Activated CD4-positive, alpha-beta memory T cell treated with anti-CD3 and anti-CD28 coated beads, Interleukin-2, amount 10 ng/mL, durations not matched to agents 7 days and 5 days (primary cell): ENCODE measurements at places on chromosomes 12 and 14.

GRCh38 chr12:111869671-111870070 lies 27.6 kb downstream of the MAPKAPK5 start:
- no peak for DNase-seq

DNA sequence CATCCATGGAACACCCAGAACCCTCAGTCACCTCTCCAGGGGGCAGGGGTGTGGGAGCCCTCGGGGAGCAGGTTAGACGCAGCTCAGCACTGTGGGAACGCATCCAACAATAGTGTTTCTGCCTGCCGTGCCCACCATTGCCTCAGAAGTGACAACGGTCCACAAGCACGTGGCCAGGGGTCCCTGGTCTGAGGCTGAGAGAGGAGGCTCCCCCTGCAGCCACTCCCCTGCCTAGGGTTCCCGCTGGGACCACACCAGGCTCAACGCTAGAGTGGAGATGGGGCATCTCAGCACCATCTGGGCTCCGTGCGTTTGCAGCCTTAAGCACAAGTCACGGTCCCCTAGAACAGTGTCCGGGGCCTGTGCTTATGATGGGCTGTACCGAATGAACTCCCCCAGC lies 62.7 kb downstream of the TESC start:
- no peak for DNase-seq

GRCh38 chr12:73632661-73633060 lies 905.0 kb upstream of the ATXN7L3B start:
- no peak for DNase-seq

- DNase-seq: no peak
These were observed 45.4 kb downstream of the NIN start for GRCh38 chr14:50785457-50786063.

DNA sequence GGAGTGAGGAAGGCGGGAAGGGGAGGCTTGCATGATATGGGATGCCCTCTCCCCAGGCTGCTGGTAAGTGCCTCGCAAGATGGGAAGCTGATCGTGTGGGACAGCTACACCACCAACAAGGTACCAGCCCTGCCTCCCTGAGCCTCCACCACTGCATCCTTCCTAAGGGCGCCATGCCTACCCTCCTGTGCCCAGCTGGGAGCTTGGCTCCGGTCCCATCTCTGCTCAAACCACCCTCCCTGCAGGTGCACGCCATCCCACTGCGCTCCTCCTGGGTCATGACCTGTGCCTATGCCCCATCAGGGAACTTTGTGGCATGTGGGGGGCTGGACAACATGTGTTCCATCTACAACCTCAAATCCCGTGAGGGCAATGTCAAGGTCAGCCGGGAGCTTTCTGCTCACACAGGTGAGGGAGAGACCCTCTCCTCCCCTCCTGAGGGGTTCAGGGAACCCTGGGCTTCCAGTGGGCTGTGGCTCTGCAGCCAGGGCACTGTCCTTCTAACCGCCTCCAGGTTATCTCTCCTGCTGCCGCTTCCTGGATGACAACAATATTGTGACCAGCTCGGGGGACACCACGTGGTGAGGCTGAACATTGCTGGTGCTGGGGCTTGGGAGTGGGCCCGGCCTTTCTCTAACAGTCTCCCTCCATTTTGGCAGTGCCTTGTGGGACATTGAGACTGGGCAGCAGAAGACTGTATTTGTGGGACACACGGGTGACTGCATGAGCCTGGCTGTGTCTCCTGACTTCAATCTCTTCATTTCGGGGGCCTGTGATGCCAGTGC lies 2.6 kb downstream of the GNB3 start:
- no peak for DNase-seq

GRCh38 chr14:54672688-54673087 lies 105.8 kb downstream of the SAMD4A start:
- DNase-seq: no peak

DNA sequence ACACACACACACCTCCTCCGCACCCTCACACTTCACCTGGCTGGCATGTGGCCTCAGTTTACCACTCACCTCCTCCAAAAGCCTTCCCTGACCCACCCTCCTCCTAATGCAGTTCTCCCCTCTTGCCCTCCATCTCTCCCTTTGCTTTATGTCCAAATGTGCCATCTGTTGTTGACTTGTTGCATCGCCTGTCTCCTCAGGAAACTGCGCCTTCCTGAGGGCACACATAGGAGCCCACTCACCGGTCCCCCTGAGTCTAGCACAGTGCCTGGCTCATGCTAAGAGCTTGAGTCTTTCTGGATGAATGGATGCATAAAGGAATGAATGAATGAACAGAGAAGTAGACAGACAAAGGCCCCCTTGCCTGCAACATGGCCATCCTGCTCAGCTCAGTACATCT lies 34.0 kb downstream of the MVK start:
- no peak for DNase-seq

DNA sequence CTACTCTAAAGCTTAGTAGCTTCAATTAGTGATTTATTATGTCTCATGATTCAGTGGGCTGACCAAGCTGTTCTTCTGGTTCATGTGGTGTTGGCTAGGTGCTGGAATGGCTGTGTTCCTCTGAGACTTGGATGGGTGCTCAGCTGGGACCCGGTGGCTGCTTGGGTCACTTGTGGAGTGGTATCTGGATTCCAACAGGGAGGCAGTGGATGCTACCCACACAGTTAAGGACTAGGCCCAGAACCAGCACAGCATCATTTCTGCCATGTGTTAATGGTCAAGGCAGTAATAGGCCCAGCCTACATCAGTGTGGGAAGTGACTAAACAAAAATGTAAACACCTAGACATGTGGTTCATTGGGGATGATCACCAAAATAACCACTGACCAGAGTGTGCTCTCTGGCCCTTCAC lies 72.2 kb downstream of the FGD4 start:
- DNase-seq: no peak

- DNase-seq: no peak
These were observed 30.7 kb upstream of the STXBP6 start for GRCh38 chr14:25080682-25081081.

DNA sequence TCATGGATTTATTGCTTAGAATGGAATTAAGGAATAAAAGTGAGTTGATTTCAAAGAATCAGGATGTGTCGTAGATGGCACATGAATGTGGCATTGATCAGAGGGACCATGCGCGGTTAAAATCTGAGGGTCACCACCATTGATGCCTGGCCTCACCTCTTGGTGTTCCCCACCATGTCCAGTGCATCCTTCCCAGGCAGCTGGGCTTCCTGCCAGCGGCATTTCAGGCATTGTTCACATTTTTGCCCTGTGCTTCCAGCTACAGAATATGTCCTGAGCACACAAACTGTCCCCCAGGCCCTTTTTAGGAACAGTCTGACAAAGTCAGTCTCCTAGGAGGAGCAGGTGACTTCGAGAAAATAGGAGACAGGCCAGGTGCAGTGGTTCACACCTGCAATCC lies 42.0 kb upstream of the TSPAN9 start:
- DNase-seq: no peak

GRCh38 chr14:92792885-92793284 lies 1.2 kb upstream of the GOLGA5 start:
- no peak for DNase-seq

- DNase-seq: no peak
These were observed 465.4 kb downstream of the NPAS3 start for GRCh38 chr14:33404054-33404453.

DNA sequence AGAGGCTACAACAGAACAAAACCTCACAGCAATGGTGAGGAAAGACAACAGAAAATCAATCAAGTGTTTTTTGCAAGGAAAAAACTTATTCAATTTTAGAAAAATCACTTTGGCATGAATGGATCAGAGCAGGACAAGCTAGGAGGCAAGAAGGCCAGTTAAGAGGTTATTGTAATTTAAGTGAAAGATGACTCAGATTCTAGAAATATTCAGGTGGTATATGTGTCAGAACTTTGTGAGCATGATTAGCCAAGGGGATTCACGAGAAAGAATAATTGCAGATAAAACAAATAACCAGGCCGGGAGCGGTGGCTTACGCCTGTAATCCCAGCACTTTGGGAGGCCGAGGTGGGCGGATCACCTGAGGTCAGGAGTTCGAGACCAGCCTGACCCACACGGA lies 12.7 kb downstream of the GCH1 start:
- DNase-seq: no peak

GRCh38 chr14:89309670-89310177 lies 107.3 kb downstream of the FOXN3 start:
- DNase-seq: no peak

GRCh38 chr12:116150001-116150400 lies 127.5 kb downstream of the MED13L start:
- DNase-seq: no peak

- DNase-seq: no peak
These were observed 73.2 kb downstream of the FERMT2 start for GRCh38 chr14:52877628-52878027.

DNA sequence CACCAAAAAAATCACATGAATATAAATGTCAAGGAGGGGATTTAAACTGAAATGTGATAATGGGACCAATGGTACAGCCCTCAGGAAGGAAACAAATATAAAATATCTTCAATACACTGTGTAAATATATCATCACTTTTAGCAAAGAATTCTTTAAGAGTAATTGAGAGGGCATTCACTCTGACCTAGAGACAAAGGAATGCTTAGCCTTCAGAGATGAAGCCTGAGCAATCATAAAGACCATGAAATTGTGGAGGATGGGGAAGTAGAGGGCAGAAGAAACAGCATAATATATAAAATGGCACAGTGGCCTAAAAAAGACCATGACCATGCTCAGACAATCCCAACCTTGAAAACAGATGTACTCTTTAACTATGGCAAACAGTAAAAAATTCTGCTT lies 20.4 kb downstream of the YAF2 start:
- no peak for DNase-seq

DNA sequence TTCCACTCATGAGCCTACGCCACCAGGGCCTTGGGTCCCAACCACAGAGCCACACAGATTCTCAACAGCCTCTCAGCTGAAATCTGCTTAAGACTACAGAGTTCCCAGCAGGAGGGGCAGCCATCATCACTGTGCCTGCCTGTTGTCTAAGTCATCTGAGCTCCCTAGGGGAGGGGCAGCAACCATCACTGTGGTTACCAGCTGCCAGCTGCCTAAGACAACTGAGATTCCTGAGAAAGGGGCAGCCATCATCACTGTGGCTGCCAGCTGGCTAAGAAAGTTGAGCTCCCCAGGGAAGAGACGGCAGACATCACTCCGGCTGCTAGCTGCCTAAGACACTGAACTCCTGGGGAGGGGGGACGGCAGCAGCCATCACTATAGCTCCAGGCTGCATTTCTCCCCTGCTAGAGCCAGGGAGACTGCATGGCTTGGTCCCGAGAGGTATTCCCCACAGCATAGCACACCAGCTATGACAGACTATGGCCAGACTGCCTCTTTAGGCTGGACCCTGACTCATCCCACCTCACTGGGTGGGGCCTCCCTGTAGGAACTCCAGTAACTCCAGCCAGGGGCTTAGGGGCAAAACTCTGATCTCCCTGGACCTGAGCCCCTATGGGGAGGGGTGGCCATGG lies 37.2 kb upstream of the C14orf132 start:
- no peak for DNase-seq

DNA sequence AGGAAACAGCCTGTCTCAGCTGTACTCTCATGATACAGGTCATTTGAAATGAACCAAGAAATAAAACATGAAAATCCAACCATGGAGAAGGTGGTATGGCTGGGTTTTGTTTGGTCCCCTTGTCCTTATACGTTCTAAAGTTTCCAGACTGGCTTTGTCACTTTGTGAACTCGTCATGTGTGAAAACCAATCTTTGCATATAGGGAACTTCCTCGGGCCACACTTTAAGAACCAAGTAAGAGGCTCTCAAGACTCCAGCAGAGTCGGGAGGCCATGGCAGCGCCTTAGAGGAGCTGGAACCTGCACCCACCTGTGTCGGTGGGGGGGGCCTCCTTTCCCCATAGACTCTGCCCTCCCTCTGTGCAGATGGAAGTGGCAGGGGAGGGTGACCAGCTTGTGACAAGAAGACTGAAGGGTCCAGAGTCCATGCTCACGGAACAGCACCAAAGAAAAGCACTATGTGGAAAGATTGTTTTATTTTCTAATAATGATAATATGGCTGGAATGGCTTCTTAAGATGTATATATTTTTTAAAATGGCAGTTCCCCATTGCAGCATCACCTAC lies 125.3 kb downstream of the ESRRB start:
- no peak for DNase-seq

DNA sequence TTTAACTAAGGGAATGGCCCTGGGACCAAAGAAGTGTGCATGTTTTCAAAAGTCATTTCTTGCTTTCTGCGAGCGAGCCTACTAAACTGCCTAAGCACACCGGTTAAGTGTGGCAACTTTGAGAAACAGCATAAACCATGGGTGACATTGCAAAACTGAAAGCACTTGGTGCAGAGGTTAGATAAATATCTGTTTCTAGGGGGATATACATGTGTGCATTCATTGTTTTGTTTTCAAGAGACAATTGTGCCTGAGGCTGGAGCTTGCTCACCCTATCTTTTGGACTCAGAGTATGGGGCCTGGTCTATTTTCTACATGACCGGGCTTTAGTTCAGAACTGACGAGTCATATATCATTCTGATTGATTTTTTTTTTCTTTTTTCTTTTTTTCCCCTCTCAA lies 923.4 kb downstream of the NRXN3 start:
- no peak for DNase-seq

DNA sequence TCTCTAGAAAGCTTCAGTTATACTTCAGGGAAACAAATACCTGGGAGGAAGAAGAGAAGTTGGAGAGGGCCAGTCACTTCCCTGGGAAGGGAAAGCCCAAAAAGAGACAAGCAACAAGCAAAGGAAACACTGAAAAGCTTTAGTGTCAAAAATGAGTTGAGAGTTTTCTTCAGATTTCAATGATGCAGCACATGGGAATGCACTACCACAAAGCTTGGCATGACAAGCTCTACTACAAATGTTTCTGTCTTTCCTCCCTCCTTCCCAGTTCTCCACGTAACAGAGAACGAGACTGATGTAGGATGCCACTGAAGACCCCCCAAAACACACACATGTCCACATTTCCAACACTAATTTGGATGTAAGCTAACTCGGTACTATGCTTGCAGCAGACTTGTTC lies 26.8 kb upstream of the ADAMTS20 start:
- no peak for DNase-seq

GRCh38 chr14:70792939-70793338 lies 16.4 kb downstream of the MAP3K9 start:
- DNase-seq: no peak

- DNase-seq: no peak
These were observed 337.0 kb upstream of the CLEC14A start for GRCh38 chr14:38592764-38593442.

DNA sequence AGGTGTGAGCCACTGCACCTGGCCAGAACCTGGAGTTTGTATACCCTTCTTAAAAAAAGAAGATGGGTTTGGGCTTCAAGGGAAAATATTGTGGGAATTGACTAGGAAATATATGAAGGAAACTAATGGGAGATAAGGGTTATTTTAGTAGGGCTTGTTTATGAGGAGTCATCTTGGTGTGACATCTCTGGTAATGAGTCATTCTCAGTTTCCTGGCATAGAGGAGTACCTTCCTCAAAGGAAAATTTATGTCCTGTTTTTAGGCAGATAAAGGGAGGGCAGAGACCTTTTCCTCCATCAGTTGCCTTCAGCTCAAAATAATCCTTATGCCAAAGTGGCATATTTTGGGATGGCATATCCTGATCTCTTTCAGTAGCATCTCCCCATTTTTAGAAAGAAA lies 30.6 kb upstream of the NFKBIA start:
- no peak for DNase-seq
